HT1080 (cell line): ENCODE measurements at places on chromosomes 13 and 19.

- no peak for DNase-seq
Observed at GRCh38 chr13:31133621-31134020, 28.1 kb downstream of the HSPH1 start.

DNA sequence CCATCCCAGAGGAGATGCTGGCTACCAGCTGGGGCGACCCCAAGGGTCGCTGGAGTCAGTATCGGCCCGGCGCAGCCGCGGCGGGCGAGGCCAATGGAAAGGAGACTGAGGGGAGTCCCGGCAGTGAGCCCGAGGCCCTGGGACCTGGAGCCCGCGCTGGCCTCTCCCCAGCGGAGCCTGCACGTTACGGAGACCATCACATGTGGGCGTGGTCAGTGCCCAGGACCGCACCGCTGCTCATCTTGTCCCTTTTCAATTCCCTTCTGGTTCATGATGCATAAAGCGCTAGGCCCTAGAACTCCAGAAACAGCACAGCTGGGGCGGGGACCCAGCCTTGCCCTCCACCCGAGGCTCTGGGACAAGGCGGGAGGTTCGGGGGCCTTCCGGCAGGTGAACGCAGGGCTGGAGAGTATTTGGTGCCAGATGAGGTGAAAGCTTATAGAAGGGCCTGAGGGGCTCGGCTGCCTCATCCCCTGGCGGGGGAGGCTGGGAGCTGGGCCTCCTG lies 8.0 kb downstream of the C19orf25 start:
- no peak for DNase-seq

- peak; percentile 93 for DNase-seq
Observed at GRCh38 chr13:97124915-97125809, 97.0 kb upstream of the MBNL2 start.

DNA sequence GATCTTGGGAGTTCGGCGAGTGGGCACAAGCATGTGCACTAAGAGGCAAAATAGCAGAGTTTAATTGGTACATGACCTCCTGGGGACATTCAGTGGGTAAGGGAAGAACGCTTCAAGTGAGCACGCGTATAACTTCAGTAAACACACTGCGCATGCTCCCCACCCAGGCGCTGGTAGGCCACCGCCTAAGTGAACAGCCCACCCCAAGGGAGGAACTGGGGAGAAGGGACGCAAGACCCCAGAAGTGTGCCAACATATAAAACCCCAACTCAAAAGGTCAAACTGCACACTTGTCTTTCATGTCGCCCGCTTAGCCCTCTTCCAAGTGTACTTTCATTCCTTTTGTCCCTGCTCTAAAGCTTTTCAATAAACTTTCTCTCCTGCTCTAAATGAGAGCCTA lies 10.5 kb upstream of the NTN5 start:
- no peak for DNase-seq

GRCh38 chr13:98504029-98504351 lies 72.9 kb downstream of the STK24 start:
- DNase-seq: no peak

- peak; percentile 17 for DNase-seq
Observed at GRCh38 chr13:67554746-67555452, 324.8 kb upstream of the PCDH9 start.

DNA sequence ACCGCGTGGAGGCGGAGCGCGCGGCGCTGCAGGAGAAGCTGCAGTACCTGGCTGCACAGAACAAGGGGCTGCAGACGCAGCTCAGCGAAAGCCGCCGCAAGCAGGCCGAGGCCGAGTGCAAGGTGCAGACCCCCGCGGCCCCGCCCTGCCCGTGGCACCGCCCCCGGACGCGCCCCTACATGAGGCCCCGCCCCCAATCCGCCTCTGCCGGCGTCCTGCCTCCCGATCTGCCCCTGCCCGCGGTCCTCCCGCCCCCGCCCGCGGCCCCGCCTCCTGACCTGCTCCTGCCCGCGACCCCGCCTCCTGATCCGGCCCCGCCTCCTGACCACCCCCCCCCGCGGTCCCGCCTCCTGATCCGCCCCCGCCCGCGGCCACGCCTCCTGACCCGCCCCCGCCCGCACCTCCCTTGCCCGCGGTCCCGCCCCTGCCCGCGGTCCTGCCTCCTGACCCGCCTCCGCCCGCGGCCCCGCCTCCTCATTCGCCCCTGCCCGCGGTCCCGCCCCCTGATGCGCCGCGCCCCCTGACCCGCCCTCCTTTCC lies 11.7 kb downstream of the PRR36 start:
- DNase-seq: no peak

- peak; percentile 42 for DNase-seq
Observed at GRCh38 chr19:42313096-42313839, at the start of gene TMEM145. TMEM145 (plus strand) TSS chr19:42313309; CDS start chr19:42313377, 68 bp downstream.
